ENCODE measurements at places on chromosomes 3 and 15.

DNA sequence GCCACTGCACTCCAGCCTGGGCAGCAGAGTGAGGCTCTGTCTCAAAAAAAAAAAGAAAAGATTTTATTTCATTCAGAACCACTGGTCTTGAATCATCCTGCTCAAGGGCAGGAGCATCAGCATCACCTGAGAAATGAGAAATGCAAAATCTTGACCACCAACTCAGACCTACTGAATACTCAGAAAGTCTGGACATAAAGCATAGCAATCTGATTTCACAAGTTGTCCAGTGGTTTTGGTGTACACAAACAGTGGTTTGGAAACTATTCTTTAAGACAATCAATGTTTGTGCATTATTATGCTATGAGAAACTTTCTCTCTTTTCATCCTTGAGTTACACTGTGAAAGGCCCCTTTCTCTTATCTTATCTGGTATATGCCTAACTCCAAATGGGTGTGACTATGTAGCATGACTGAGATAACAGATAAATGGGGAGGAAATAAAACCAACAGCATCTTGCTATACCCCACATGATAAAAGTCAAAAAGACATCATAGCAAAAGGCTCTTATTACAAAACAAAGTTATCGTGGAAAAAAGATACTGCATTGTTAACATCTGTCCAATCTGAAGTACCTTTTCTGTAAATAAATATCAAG is 174.2 kb upstream of the STT3B start:
- no peak for DNase-seq

- DNase-seq, result peak; percentile 68
These were observed 23.2 kb upstream of the LAMP3 start for GRCh38 chr3:183185696-183186095.

GRCh38 chr3:5019411-5020241 is 40.4 kb downstream of the BHLHE40 start:
- DNase-seq, result no peak

DNA sequence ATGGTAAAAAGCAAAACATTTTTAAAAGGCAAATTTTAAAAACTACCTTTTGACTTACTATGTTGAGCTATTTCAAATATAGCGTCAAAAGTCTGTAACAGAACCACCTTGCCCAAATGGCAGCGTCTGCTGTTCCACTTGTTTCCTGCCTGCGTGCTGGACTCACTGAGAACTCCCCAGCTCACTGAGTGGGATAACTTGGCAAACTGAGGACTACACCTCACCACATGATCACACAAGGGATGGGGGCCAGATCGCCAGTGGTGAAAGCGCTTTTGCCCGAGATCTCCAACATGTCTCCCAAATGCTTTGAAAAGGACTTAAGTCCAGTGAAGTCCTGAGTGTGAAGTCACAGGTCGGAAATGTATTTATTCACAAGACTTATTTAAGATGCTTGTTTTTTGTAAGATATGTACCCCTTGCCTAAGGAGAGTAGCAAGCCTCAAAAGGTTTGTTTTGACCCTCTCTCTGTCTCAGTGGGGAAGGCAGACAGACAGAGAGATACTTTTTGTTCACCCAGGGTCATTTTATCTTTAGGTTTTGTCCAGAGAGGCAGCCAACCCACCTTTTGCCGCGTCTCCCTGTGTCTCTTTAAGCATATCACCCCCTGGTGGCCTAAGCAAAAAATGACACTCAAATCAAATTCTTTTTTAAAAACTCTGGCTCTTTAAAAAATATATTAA is 192.6 kb downstream of the PDZRN3 start:
- DNase-seq, result peak; percentile 72

DNA sequence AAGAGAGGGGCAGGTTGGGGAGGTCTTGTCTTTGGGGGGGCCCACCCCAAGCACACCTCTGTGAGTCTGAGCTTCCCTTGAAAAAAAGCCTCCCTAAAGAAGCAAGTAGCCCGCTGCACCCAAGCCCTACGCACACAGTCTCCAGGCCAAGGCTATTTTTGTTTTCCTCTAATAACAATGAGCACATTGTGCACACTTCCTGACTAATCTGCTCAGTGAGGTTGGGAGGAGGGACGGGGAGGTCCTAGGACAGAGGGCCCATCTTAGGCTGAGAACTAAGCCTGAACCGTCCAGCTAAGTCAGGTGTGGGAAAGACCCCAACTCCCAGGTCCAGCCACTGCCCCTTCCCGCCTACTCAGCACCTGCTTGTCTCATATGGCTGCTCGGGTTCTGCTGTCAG is 87.2 kb downstream of the HMG20A start:
- DNase-seq, result peak; percentile 56

- DNase-seq, result peak; percentile 64
These were observed 74.7 kb downstream of the ZNF148 start for GRCh38 chr3:125300416-125300815.

GRCh38 chr3:66497985-66498671 is 2.7 kb downstream of the LRIG1 start:
- no peak for DNase-seq

- peak; percentile 50 for DNase-seq
These were observed 18.7 kb upstream of the GADL1 start for GRCh38 chr3:30913176-30913575.

DNA sequence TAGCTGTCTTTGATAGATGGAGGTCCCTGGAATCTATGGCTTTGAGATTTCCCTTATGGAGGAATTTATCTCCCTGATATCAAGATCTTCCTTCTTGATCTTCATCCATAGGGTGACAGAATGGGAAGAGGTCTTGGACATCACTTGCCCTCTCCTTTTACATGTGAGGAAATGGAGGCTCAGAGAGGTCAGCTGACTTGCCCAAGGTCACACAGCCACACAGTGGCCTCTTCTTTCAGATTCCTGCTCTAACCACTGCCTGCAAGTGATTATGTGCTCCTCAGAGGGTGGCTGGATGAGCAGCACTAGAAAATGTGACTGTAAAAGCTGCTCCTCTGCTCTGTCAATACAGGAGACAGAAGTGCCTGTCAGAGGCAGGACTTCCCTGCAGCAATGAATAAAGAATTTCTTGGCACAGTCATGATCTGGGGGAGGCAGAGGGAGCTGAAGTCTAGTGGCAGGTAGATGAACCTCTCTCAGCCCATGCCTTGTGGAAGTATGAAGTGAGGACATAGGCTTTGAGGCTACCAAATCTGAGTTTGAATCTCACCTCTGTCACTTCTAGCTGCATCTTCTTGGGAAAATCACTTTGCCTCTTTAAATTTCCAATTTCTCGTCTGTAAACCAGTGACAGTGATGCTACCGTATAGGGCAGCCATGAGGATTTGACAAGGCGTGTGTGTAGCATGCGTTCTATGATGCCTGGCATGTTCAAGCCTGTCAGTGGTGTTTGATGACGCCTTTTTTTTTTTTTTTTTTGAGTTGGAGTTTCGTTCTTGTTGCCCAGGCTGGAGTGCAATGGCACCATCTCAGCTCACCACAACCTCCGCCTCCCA is 12.0 kb downstream of the SSUH2 start:
- no peak for DNase-seq

DNA sequence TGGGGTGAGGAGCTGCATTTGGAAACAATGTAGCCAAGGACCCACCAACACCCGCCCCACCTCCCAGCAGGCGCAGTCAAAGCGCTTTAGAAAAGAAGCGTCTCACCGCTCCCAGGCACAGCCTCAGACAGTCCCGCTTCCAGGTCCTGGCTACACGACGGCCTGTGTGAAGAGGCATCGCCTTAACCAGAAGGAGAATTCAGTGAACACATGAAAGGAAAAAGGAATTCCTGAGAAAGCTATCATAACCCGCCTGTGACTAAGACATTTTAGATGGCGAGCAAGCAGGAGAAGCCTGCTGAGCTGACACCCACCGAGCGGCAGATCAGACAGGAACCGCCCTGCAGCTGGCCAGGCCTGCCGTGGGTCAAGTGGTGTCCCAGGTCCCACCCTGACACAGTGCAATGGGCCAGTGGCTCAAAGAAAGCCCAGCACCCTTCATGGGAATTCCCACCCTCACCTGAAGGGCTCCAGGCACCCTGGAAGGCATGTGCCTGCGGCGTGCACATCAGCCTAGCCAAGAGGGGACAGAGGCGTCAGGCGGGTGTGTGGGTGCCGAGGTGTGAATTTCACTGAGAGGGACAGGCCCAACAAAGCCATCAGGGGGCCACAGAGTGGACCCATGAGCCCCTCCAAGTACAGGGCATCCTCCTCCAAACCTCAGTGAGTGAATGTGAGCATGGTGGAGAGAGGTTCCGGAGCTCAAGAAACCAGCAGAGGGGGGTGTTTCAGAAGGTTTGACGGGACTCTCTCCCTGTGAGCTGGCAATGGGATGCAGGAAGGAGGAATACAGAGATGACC is 144.8 kb downstream of the NSMCE3 start:
- peak; percentile 30 for DNase-seq

DNA sequence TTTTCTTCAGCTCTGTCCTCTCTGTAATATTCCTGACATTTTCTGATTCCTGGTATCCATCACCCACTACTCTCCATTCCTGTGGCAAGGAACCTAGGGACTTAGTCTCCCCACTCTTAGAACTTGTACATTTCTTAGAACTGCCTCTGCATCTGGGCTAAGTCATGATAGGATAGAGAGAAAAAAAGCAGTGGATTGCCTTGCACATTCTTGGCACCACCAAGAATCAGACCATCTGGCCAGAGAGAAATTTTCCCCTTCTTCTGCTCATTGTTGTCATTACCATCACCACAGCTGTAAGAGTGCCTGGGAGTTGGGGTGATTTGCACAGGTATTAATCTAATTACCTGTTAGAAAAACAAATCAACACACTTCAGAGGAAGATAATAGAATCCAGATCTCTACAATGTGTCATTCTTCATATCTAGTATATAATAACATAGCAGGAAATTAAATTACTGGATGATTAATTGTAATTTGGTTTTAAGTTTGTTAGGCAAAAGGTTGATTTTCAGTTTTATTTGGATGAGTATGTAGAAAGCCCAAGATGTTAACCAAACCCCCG is 264.8 kb upstream of the ZPLD1 start:
- DNase-seq, result no peak

All from GM03348 (cell line).